ENCODE measurements at places on chromosomes 16 and 17.

GRCh38 chr16:83995754-83996153 is 27.7 kb downstream of the NECAB2 start:
- DNase-seq = peak; percentile 35

DNA sequence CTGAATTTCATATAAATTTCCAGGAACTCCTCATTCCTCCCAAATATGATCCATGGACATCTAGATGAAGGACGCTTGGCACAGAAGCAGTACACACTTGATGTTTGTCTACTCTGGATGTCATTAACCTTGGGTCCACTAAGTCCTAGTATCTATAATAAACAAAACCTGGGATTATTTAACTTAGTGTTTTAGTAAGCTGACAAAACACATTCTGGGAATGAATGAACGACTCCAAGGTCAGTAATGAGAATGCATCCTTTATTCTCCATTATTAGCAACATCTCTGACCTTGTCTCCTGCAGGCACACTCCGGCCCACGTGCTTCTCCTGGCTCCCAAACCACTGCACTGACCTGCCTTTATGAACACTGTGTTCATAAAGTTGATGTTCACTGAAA is 24.1 kb upstream of the CDYL2 start:
- no peak for DNase-seq

DNA sequence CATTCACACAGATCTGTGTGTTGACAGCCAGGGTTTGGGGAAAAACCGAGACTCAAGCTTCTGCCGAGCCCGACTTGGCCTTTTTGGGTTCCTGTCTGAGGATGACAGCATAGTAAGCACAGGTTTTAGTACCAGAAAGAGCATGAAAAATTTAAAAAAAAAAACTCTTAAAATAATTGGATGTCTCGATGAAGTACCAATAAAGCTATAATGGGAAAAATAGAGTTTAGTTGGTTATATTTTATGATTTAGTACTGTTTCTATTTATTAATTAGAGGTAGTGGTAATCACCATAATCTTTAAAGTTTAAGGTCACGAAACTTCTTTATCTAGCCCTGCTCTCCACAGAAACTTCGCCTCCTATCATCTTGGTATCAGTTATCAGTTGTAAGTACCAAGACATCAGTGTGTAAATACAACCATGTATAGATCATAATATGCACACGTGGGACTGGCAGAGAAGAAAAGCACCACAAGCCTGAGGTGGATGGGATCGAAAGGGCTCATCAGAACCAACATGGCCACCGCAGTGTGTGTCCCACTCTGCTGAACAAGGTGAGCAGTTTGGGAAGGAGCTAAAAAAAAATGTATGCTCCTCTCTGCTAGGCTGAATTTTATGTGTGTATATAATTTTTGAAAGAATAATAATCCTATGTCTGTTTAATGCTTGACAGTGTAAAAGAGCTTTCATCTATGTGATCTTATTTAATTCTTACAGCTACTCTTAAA is 14.4 kb upstream of the EEF2K start:
- DNase-seq = no peak

DNA sequence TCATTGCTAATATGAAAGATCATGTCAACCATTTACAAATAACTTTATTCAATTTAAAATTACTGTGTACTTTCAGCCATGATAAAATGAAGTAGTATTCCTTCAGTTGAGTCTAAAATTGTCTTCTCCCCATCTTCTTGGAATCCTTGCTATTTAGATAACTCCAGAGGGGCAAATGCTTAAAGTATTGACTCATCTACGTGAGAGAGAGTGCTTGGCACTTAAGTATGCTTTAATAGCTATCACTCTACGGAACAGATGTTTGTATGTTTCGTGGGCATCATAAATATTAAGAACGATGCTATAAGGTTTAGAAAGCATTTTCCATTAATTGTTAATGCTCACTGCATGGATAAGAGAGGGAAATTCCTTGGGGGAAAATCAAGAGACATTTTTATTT is 69.3 kb upstream of the MED13 start:
- no peak for DNase-seq

GRCh38 chr17:7656958-7657609 is 6.4 kb downstream of the ATP1B2 start:
- peak; percentile 94 for DNase-seq

DNA sequence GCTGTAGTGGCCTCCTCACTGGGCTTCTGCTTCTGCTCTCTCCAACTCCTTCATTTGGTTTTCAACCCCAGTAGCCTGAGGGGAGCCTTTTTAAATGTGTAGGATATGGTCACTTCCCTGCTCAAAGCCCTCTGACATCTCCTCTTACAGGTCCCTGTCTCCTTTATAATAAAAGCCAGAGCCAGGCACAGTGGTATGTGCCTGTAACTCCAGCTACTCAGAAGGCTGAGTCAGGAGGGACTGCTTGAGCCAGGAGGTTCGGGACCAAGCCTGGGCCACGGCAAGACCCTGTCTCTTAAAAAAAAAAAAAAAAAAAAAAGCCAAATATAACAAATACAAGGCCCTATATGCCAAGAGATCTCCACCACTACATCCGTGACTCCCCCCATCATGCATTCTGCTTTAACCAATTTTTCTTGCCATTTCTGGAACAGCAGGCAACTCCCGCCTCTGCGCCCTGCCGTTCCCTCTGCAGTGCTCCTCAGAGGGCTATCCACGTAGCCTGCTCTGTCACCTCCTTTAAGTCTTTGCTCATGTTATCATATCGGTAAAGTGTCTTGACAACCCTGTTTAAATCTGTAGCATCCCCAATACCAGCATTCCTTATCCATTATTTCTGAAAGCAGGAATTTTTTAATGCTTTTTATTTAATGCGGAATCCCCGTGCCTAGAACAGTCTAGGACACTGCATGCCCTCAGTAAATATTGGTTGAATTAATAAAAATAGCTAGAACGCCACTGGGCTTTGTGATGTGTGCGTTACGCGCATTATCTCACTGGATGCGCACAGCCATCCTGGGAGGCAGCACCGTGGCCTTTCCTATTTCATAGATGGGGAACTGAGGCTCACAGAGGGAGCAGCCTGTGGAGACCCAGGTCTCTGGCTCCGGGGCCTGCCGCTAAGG is 9.5 kb downstream of the ZNF771 start:
- DNase-seq = no peak

- DNase-seq = no peak
Observed at GRCh38 chr16:47826070-47826469, 329.7 kb downstream of the ABCC12 start.

DNA sequence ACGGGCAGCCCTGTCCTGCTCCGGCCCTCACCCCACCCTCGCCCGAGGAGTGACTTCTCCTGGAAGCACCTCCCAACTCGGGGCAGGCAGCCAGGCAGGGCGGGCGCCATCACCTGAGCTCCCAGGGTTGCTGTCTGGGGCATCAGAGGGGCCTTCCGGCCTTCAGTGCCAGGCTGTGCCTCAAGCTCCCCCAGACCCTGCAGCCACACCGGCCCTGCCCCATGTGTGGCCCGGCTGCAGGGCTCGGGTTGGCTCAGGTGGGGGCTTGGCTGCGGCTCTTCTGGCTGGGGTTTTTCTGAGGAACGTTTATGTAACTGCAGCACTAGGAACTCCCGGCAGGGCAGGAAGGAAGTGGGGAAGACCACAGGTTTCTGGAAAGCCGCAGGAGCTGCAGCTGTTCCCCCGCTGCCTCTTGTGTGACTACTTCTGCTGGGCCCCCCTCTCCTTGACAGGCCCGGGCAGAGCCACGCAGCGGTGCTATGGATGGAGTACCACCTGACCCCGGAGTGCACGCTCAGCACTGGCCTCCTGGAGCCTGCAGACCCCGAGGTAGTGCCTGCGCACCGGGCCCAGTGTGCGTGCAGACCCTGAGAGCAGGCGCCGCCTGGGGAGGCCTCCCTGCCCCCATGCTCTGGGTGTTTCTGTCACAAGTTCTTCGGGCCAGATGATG is 45.6 kb downstream of the PRMT7 start:
- DNase-seq = no peak

DNA sequence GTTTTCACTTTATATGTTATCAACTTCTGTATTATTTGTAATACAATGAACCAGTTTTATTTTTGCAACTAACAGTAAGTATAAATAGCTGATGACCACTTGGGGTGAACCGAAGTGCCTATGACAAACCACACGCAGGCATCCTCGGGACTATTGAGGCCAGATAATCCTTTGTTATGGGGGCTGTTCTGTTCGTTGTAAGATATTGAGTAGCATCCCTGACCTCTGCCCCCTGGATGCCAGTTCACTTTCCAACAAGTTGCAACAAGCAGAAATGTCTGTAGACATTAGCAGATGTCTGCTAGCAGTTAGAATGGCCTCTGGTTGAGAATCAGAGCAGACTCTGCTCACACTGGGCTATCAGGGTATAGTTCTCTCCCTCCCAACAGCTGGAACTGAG is 277.0 kb downstream of the WWOX start:
- no peak for DNase-seq

- DNase-seq = no peak
Observed at GRCh38 chr16:23248261-23249194, 53.6 kb upstream of the SCNN1B start.

DNA sequence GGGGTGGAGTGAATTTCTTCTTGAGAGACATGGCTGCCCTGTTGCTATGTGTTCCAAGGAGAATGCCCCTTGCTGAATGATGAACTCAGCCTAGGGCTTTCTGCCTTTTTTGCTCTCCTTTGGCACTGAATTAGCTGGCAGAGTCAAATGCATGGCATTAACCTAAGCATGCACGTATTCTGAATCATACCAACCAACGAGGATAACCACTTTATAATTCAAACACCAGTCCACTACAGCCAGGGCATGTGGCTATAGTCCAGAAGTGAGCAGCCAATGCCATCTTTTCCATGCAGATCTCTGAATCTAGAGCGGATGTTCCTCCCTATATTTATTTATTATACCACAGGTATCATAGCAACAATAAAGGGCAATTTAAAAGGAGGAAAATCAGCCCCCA is 15.7 kb downstream of the TMIGD1 start:
- DNase-seq = no peak

DNA sequence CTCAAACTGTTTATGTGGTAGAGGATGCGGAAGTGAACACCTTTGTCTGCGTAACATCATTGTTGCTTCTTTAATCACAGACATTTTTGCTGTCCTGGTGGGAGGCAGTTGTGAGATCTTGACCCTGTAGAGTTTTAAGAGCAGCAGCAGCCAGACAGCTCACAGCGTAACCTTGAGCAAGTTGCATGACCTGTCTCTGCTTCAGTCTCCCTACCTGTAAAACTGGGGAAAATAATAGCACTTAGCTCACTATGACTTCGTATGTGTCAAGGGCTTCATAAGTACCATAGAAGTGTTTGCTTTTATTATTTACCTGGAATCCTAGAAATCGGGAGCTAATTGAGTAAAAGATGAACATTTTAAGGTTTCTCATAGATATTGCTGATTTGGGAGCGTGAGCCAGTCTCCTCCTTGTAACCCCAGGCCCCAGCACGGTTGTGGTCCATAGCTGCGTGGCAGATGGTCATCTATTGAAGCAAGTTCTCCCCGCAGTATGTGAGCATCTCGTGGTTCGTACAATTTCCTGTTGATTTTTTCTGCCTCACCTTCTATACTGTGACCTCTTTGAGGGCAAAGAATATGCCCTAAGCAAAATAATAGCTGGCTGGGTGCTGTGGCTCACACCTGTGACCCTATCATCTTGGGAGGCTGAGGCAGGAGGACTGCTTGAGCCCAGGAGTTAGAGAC is 34.4 kb downstream of the GPRC5B start:
- no peak for DNase-seq

DNA sequence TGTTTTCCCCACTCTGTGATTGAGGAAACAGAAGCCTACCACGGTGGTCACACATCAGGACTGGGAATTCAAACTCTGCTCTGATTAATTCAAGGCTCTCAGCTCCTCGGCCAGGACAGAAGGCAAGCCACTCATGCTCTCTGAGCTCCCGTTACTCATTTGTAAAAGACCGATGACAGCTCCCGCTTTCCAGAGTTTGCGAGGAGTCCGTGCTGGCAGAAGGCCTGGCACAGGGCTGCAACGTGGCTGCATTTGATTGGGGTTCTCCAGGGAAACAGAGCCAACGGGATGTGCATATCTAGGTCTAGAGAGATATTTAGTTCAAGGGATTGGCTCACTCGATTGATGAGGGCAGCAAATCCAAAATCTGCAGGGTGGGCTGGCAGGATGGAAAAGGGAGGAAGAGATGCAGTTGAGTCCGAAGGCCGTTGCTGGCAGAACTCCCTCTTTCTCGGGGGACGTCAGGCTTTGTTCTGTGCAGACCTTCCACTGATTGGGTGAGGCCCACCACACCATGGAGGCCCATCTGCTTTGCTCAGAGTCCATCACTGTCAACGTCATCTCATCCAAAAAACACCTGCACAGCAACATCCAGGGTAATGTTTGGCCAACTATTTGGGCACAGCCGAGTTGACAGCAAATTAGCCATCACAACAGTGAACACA is 215.5 kb upstream of the RPL38 start:
- no peak for DNase-seq

DNA sequence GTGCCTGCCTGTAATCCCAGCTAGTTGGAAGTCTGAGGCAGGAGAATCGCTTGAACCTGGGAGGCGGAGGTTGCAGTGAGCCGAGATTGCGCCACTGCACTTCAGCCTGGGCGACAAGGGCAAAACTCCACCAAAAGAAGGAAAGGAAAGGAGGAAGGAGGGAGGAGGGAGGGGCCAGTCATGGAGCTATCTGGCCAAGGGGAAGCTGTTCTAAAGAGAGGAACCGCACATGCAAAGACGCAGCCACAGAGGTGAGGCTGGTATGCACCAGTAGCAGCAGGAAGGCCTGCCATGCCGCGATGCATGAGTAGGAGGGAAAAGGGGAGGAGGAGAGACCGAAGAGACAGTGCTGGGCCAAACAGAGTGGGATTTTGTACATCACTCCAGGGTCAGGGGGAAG is 35.9 kb downstream of the HSBP1 start:
- DNase-seq = no peak

GRCh38 chr17:43857957-43858600 is 11.1 kb downstream of the CD300LG start:
- no peak for DNase-seq

GRCh38 chr17:147796-148740 is 10.7 kb downstream of the SCGB1C2 start:
- DNase-seq = no peak

- no peak for DNase-seq
Observed at GRCh38 chr17:78233678-78234077, 2.2 kb downstream of the TMEM235 start.

GRCh38 chr17:82835122-82835521 is 4.7 kb downstream of the ZNF750 start:
- no peak for DNase-seq

DNA sequence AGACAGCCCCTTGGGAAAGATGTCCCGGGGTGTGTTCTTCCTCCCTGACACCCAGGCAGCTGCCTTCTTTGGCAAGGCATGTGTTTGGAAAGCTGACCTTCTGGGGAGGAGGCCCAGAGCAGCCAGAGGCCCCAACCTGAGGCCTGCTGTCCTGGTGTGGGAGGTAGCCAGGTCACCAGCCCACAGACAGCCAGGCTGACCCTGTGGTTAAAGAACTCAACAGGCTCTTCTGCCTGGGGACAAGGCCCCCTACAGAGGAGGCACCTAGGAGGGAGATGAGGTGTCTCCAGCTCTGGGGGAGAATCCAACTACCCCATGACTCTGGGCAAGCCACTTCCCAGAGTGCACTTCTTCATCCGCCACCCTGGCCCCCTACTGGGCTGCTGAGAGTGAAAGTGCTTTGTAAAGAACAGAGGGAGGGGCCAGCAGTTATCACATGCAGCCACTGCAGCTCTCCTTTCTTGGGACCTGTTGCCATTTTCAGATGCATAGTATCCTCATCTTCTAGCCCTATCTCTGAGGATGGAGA is 13.1 kb upstream of the SREBF1 start:
- DNase-seq = no peak

GRCh38 chr17:59838052-59838916 is 54.5 kb downstream of the TUBD1 start:
- no peak for DNase-seq

Data from spinal cord (tissue), 10 donors.